ENCODE measurements at places on chromosomes 3 and 15.

GRCh38 chr3:141218162-141218835 is 13.3 kb upstream of the PXYLP1 start:
- peak; percentile 89 for DNase-seq

DNA sequence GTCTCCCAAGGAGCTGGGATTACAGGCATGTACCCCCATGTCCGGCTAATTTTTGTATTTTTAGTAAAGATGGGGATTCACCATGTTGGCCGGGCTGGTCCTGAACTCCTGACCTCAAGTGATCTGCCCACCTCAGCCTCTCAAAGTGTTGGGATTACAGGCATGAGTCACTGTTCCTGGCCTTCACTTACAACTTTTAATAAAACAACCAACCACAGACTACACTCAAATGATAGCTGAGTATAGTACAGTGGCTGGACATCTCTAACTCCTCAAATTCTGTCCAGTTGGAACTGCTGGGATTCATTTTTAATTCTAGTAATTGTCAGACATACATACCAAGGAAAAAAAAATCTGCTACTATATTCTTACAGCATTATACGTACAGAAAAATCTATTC is 71.0 kb downstream of the PBRM1 start:
- DNase-seq = no peak

- no peak for DNase-seq
Observed at GRCh38 chr3:131812433-131812832, 222.4 kb downstream of the CPNE4 start.

DNA sequence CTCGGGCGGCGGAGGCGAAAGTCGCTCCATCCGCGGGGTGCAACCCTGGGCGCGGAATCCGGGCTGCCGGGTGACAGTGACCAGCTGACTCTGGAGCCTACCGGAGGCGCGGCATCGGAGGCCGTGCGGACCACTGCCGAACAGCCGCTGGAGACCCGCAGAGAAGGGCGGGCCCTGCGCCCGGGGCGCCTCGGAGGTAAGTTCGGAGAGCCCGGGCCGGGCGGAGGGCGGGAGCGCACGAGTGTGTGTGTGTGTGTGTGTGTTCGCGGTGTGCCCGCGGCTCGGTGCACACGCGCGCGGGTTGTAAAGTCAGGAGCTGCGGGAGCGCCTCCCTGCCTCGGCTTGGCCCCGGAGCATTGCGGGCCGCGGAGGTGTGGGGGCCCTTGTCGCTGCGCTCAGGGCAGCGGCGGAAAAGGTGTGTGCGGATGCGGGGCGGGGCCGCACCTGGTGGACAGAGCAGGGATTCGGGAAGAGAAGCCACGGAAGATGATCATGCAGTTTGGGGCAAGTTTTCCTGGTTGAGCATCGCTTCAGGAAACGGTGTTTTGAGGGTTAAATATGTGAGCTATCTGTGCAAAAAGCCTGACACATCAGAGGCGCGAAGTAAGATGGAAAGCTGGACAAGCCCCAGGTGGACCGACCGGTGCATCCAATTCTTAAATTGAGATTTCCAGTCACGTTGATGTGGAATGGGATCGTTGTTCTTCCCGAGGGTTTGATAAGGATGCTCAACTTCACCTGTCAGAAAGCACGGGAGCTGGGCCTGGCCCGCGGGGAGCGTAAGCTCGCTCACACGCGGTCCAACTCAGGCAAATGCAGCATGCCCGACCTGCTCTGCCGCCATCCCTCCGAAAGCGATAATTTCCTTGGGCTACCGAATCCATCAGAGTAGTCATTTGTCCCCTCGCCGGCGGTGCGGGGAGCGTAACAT is 474 bp downstream of the MINAR1 start:
- DNase-seq = no peak

DNA sequence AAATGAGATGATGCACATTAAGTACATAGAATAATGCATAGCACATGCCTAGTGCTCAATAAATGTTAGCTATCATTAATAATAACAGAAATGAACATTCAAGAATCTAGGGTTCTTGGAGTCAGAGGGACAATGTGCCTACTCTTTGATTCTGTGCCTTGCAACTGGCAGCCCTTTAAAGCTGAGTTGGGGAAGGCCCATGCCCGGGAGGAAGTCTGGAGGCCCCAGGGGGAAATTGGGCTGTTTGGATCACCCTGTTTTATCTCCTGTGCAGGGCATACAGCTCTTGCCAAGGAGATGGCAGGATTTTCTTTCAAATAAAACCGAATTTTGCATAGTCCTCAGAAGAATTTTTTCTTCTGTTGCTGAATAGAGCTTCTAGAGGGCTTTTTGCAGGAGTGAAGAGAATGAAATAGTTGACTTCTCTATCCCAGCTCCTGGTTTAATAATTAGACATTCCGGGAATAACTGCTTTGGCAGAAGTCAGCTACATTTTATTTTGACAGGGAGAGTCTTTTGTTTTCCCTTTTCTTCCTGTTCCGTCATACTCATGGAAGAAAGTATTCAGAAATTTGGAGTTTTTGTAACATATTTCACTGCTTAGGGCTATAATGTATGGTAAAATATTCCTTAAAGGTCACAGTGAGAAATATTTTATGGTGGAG is 18.0 kb upstream of the KCNAB1 start:
- no peak for DNase-seq

DNA sequence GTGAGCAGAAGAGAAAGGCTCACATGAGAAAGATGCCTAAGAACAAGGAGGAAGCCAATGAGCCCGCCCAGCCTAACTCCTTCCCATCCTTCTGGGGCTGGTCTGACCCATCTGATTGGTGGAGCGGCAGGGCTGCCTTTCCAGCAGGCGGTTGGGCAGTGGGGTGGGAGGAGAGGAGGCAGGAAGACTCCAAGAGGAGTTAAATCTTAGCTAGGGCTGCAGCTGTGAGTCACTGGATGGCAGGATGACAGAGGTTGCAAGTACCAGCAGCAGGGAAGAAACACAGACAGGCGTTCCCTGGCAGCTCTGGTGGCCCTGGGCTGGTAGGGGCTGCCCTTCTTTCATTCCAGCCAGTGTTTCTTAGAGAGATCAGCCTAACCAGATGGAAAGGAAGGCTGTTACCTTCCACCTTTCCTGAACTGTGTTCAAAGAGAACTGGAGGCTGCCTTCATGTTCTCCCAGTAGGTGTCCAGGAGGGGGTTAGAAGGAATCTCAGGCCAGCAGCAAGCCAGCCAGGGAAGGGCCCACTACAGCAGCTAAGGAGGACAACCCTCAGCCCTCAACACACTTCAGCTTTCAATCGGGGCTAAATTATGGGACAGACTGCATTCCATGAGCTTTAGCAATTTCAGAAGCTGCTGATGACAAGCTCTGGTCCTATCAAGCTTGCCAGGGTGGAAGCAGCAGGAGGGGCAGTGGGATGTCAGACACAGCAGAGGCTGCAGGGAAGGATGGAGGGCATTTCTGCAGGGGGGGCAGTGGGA is 50.3 kb downstream of the CHSY1 start:
- DNase-seq = peak; percentile 30

GRCh38 chr3:186315581-186316354 is 46.3 kb downstream of the DGKG start:
- DNase-seq = no peak

DNA sequence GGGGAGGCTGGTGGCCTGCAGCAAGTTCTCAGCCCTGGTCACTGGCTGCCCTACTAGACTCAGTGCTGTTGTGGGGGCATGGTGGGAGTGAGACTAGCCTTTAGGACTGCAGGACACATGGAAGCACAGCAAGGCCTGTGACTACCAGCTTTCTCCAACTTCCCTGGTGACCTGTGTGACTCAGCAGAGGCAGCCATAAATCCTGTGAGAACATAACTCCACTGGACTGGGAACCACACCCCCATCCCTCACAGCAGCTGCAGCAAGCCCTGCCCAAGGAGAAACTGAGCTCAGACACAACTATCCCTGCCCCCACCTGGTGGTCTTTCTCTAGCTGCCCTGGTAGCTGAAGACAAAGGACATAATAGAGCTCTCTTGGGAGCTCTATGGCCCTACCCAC is 111.3 kb downstream of the DCLK3 start:
- DNase-seq = no peak

DNA sequence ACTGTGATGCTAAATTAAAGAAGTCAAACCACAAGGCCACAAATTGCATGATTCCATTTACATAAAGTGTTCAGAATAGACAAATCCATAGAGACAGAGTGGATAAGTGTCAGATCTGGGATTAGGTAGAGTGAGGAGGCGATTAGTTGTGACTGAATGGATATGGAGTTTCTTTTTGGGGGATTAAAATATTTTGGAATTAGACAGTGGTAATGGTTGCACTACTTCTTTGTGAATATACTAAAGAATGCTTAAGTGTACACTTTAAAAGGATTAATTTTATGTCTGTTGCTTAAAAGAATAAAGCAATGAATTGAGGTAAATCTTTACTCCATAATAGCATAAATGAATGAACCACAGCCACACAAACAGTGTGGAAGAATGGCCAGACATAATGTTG is 175.5 kb upstream of the CADM2 start:
- DNase-seq = no peak

GRCh38 chr15:77032052-77032646 is 37.2 kb downstream of the PSTPIP1 start:
- no peak for DNase-seq

DNA sequence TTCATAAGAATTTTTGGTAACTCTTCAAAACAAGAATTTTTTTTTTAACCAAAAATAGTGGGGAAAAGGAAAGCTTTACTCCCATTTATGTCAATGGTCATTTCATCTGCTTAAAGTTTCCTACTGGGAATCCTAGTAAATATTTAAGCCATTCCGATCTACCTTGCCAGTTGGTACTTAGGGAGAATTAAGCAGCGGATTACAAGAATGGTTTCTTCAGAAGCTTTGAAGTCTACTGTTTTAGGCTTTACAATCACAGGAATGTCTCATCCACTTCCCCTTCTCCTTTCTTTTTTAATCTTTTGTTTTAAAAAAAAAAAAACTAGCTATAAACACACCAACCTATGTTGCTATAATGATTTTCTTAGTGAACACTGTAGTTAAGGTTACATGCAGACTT is 341.4 kb upstream of the ATP11B start:
- no peak for DNase-seq

DNA sequence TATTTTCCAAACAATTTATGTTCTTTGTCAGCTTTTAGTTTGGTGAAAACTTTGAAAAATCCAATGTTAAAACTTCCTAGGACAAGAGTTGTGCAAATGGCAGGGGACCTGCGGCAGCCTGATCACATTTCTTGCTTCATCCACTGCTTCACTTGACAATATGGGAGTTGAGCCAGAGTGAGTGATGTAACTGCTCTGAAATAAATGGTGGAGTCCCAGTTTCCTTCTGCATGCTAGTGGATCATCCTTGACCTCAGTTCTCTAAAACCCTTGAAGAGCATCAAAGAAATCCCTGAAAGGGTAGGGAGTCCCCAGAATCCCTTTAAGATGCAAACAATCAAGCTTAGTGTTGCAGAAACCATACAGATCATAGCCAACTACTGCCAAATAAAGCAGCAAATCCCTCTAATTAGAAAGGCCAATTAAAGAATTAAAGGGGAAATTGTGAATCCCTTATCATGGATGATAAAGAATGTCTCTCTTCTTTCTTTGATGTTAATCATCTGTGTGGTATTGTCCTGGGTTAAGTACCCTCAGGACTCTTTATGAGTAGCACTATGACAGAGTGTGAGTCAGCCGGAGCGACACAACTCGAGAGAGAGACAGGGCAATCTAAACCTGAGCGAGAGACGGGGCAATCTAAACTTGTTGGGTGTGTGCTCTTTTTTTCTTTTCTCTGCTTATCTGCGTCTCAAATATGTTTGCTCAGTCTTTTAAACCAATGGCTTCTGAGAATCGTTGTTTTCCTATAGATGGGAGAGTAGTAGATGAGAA is 41.8 kb upstream of the GAP43 start:
- no peak for DNase-seq

All from NCI-H446 treated with DMSO at 0.1 percent for 48 hours (cell line).